ENCODE measurements at places on chromosomes 13 and 19.

DNA sequence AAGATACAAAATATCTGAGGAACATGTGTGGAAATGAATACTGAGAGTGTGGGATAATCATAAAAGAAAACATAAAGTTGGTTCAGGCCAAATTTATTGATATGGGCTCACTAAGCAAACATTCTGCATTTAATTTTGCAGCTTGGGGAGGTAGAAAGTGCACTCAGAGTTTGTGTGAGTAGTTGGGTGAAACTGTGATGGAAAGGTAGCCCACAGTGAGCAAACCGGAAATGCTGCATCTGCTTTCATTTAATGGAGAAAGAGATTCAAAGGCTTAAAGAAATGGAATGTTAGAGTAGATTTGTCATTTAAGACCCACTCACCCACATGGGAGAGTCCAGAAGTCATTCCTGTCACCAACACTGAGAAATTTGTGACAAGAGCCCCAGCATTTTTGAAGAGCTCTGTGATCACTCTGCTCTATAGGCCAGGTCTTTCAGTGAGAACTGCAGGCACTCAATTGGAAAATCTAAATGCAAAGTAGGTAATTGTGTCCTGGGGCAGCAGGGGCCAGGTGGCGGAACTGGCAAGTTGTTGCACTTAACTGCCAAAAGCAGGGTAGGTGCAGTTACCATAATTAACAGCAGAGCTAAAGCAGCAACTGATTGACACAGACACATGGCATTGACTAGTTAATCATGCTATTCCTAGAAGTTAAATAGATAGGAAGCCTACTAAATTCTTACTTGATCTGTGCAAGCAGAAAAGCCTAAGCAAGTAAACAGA lies 1228.3 kb upstream of the PCDH20 start:
- DNase-seq, result no peak

GRCh38 chr13:32496599-32497160 lies 41.9 kb downstream of the N4BP2L2 start:
- no peak for DNase-seq

GRCh38 chr19:4266253-4267000 lies 12.6 kb upstream of the SHD start:
- DNase-seq, result no peak

- DNase-seq, result no peak
Observed at GRCh38 chr13:42101821-42102585, 53.6 kb downstream of the DGKH start.

DNA sequence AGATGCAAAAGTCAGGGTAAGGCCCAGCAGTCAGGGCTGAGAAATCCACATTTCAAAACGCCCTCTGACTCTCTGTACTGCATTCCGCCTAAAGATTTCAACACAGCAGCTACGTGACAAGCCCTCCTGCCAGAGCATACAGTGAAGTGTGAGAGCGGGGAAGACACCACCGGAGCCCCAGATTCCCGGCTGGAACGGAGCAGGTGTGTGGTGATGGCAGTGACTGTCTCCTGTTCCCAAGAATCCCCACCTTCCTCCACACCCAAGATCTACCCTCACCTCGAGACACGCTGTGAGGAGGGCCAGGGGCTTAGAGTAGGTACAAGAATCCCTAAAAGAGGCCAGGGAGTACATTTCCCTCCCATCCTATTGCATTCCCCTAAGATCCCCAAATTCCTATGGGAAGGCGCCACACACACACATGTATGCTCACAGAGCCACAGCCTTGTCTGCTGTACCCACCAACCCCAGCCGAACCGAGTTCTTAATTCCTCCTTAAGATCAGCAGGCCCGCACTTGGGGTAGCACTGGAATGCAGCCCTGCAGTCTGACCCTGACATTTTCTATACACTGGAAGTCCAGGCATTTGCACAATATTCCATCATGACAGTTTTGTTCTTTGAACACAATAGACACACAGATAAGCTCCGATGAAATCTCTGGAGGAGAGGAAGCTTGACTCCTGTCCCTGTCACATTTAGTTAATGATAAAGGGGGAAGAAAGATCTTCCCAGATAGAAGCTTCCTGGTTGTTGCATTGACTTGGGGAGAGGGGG lies 102.9 kb downstream of the FOXO1 start:
- no peak for DNase-seq

- DNase-seq, result no peak
Observed at GRCh38 chr19:30175987-30176386, 196.2 kb upstream of the ZNF536 start.

- no peak for DNase-seq
Observed at GRCh38 chr19:10230861-10231611, at the start of gene S1PR2. S1PR2 (minus strand) TSS chr19:10231331; CDS start chr19:10224905, 6,426 bp downstream.

- no peak for DNase-seq
Observed at GRCh38 chr13:45412274-45413049, 5.7 kb downstream of the SLC25A30 start.

GRCh38 chr19:17963936-17964691 lies 2.8 kb upstream of the KCNN1 start:
- DNase-seq, result no peak

GRCh38 chr13:28258417-28258816 lies 120.1 kb downstream of the PAN3 start:
- no peak for DNase-seq

GRCh38 chr13:111370570-111371535 lies 50.4 kb downstream of the TEX29 start:
- no peak for DNase-seq

GRCh38 chr13:77313923-77314322 lies 13.0 kb downstream of the MYCBP2 start:
- no peak for DNase-seq

- DNase-seq, result no peak
Observed at GRCh38 chr13:31962731-31963370, 68.7 kb upstream of the FRY start.

- DNase-seq, result no peak
Observed at GRCh38 chr13:63041640-63042414, 1626.2 kb upstream of the PCDH20 start.

DNA sequence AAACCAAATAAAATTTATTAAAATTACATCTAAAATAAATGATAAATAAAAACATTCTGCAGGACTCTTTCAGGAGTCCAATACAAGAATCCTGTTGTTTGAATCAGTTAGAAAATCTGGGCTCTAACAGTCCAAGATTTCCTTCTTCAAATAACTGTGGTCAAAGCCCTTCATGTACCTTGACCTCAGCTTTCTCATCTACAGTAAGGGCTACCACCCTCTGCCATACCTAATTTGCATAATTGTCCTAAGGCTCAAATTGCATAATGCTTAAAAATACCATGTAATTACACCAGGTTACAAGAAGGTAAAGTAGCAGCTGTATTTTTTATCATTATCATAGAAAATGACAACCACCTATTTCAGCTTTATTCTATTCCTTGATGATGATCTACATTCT lies 54.3 kb downstream of the XPO4 start:
- DNase-seq, result no peak

GRCh38 chr13:98880677-98881076 lies 97.2 kb downstream of the DOCK9 start:
- DNase-seq, result no peak

DNA sequence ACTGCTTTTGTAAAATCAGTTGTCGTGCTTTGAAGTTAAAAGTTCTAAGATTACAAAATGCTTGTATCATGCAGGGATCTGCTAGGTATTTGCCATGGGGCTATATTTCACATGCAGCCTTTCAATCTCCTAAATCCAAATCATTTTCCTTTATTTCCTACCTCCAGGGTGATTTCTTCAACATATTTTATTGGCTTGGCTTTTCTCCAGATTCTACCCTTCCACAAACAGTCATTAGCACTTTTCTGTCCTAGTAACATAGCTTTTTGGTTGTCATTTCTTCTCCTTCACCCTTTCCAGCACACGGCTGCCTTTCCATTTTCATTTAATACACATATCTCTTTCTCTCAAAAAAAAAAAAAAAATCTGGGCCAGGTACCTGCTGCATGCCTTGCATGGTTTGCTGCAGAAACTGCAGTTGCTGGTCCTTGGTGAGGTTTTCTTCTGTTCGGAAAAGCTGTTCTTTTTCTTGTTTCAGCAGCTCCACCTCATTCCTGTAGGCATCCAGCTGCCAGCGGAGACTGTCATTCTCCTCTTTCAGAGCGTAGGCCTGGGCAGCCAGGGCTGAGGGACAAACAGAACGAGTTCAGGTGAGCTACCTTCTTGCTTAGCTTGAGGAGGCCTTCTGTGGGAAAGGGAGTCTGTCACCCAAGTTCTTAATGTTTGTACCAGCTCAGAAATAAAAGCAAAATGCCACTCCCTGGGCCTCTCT lies 274.7 kb downstream of the DNAJC15 start:
- DNase-seq, result no peak

GRCh38 chr19:7535047-7535997 lies at the start of gene PNPLA6:
PNPLA6 (plus strand) TSS chr19:7535717; CDS start chr19:7535789, 72 bp downstream.
- peak; percentile 84 for DNase-seq

All from stromal cell of bone marrow (primary cell).